CD4-positive, alpha-beta T cell treated with Interleukin-15 for 1 hour (primary cell): ENCODE measurements at places on chromosomes 13 and 19.

DNA sequence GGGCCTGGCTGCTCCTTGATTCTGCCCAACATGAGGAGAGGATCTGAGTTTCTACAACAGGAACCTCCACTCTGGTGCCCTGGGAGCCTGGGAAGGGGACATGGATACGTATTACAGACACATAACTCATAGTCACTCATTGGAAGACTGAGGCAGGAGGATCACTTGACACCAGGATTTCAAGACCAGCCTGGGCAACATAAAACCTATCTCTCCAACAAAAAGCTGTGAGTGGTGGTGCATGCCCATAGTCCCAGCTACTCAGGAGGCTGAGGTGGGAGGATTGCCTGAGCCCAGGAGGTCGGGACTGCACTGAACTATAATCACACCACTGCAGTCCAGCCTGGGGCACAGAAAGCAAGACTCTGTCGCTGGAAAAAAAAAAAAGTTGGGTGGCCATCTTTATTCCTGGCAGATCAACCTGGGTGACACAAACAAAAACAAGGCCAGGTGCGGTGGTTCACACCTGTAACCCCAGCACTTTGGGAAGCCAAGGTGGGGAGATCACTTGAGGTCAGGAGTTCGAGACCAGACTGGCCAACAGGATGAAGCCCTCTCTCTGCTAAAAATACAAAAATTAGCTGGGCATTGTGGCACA lies 1.1 kb upstream of the KLF1 start:
- DNase-seq, result no peak

GRCh38 chr13:36086117-36086516 lies 45.1 kb downstream of the DCLK1 start:
- DNase-seq, result no peak

DNA sequence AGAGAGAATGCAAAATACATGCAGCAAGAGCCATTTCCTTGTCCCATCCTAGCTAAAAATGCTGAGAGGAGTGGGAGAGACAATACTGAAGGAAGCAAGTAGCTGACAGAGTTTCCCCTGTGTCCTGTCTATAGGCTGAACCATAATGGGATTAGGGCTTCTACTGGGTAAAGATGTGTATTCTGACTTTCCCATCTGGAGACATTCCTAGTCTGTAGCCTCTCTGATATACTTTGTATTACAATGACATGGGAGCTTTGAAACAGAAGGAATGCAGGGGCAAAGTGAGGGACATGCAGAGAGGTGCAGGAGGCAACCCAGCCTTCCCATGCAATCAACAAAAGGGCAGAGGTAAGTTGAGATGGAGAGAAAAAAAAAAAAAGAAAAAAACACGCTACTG lies 10.5 kb upstream of the GPC6 start:
- no peak for DNase-seq

GRCh38 chr13:82501834-82502233 lies 1380.4 kb downstream of the SLITRK1 start:
- no peak for DNase-seq

- no peak for DNase-seq
Measured at GRCh38 chr13:24716446-24716845, 36.2 kb downstream of the ATP12A start.

GRCh38 chr13:94674609-94675348 lies 37.6 kb downstream of the SOX21 start:
- DNase-seq, result no peak

DNA sequence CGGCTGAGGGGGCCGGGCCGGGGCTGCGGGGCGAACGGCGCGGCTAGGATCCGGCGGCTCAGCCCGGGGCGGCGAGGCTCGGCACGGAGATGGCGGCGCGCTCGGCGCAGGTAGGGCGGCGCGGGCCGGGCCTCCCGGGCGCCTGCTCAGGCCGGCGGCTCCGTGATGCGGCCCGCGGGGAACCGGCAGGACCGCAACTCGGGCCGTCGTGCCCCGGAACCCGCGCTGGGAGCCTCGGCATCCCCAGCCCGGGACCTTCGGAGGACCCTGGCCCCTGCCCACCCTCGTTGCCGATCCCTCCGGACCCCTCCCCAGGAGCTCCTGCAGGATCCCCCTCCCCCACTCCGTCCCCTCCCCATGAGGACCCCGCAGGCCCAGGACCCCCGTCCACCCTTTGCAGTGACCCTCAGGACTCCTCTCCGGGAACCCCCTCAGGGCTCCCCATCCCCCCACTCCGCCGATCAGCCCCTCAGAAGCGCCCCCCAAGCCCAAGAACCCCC lies 304 bp downstream of the EVI5L start:
- no peak for DNase-seq

GRCh38 chr13:31007417-31007816 lies 75.0 kb downstream of the TEX26 start:
- no peak for DNase-seq

DNA sequence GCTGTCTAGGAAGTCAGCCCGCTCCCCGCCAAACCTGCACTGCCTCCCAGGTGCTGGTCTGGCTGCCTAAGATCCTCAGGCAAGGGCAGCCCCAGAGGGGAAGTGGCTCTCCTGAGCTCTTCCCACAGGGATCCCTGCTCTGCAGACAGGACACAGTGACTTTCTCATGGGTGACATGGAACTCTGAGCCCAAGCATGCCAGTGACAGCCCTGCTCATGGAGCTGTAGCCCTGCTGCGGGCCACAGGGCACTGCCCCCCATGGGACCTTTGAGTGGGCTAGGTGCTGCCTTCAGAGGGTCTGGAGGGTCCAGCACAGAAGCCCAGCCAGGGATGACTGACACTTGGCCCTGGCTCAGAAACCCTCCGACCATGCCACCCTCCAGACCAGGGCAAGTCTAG lies 109.1 kb downstream of the TUBA3C start:
- DNase-seq, result no peak

- no peak for DNase-seq
Measured at GRCh38 chr19:50831026-50831396, 2.4 kb downstream of the KLK15 start.

DNA sequence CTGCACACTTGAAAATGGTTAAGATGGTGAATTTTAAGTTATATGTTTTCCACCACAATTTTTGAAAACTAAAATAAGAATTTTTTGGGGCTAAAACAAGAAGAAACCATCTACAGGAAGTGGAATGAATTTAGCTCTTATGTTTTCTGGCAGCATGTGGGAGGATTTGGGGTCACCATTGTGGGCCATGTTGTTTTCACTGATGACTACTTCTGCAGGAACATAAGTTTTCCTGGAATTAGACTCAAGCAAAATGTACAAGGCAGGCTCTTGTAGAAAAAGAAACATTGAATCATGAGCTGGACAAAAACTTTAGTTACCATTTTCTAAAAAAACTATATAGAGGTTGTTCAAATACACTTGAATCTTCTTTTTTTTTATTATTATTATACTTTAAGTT lies 125.3 kb upstream of the C1QTNF9B start:
- no peak for DNase-seq

GRCh38 chr13:91816263-91816807 lies 417.9 kb downstream of the GPC5 start:
- no peak for DNase-seq
